ENCODE measurements at places on chromosomes 4 and X.

DNA sequence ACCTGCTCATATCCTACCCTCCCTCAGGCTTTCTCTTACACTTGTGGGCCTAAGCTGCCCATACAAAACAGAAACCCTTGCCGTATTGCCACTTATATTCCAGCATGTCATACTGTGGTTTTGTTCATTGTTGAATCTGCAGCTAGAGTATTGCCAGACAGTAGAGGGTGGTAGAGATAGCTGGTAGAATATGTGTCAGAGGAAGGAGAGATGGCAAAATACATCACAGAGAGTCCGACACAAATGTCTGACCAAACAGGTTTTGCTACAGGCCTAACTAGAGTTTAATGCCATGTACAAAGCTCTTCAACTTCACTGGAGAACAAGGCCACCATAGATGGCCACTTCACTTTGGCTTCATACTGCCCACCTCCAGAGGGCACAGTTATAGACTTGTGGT is 160.1 kb downstream of the EFHC2 start:
- DNase-seq = no peak

DNA sequence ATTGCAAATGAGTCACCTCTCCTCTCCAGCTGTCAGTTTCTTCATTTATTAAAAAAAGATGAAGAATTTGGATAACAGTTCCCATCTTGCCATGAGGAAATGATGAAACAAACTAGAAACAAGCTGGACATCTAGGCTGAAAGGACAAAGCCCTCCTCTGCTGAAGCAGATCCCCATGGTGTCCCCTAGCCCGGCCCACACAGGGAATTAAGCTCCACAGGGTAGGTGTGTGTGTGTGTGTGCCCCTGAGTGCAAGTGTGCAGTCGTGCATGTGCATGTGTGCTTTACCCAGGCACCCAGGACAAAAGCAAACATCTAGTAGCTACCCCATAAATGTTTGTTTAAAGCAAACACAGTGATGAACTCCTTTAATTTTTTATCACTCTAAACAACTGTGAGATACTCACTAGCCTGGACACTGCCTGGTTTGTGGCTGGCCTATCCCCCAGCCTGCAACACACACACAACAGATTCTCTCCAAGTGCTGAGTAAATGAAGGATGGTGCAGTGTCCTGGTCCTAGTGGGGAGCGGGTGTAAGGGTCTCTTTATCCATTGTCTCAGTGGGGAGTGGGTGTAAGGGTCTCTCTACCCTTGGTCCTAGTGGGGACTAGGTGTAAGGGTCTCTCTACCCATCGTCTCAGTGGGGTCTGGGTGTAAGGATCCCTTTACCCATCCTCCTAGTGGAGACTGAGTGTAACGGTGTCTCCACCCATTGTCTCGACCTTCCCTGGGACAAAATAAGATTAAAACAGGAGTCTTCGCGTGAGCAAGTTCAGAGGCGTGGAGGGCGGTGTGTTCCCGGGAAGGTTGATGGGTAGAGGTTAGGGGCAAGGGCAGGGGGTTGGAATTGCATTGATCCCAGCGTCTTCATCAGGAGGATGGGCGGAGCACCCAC is 688 bp upstream of the EVC start:
- no peak for DNase-seq

GRCh38 chr4:150818661-150819060 is 196.4 kb downstream of the LRBA start:
- DNase-seq = no peak

DNA sequence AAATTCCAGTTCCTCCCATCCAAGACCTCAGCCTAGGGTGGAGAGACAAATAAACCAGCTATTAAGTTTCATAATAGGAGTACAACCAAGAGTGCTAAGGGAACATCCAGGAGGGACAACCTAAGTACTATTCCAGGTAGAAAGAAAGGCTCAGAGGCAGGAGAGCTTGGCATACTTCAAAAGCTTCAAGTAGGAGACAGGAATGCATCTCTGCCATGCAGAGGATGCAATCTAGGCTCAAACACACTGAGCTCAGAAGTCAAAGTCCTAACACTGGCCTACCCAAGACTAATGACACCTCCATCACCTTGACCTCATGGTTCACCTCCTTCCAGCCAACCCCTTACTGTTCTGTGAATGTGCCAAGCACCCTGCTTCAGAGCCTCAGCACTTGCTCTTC is 8.1 kb downstream of the WDFY3 start:
- no peak for DNase-seq

DNA sequence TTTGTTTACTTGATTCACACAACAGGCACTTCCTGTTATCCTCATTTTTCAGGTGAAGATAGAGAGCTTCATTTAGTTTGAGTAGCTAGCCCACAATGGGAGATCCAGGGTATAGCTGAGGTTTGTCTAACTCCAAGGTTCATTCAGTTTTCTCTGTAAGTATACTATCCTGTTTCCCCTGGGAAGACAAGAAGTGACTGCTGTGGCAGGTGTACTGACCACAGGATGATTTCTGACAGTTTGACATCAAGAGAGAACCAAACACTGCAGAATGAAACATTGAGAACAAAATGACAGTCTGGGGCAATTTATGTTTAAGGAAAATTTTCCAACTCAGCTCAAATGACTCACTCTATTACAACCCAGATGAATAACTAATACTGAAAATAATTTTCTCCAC is 958.0 kb downstream of the STPG2 start:
- no peak for DNase-seq

- no peak for DNase-seq
These were observed 93.6 kb downstream of the DTHD1 start for GRCh38 chr4:36374836-36375511.
